ENCODE measurements at places on chromosomes 3 and 15.

DNA sequence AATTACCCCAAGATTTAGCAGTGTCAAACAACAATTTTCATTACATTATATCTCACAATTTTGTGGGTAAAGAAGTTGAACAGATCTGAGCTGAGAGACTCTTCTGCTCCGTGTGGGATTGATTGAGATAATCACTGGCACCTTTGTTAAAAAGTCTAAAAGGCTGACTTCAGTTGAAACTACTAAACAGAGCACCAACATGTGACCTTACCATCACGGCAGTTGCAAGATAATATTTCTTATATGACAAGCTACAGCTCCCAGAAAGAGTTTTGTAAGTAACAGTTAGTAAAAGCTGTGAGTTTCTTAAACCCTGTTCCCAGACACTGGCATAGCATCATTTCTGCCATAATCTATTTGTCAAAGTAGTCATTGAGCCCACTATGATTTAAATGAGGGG, 25.0 kb downstream of the CGGBP1 start:
- no peak for DNase-seq

GRCh38 chr3:29594261-29594660, 313.4 kb downstream of the RBMS3 start:
- DNase-seq, result no peak

GRCh38 chr3:41629986-41630385, 331.9 kb downstream of the ULK4 start:
- no peak for DNase-seq

- no peak for DNase-seq
These were observed 267.8 kb upstream of the NDN start for GRCh38 chr15:23954931-23955330.

Measured in stimulated activated CD4-positive, alpha-beta T cell treated with anti-CD3 and anti-CD28 coated beads, Interleukin-2, amount 100 ng/mL, for 24 hours (primary cell).